CD8-positive, alpha-beta memory T cell (primary cell): ENCODE measurements at places on chromosomes 3 and 15.

GRCh38 chr3:24410860-24411259 is 83.8 kb downstream of the THRB start:
- no peak for DNase-seq

DNA sequence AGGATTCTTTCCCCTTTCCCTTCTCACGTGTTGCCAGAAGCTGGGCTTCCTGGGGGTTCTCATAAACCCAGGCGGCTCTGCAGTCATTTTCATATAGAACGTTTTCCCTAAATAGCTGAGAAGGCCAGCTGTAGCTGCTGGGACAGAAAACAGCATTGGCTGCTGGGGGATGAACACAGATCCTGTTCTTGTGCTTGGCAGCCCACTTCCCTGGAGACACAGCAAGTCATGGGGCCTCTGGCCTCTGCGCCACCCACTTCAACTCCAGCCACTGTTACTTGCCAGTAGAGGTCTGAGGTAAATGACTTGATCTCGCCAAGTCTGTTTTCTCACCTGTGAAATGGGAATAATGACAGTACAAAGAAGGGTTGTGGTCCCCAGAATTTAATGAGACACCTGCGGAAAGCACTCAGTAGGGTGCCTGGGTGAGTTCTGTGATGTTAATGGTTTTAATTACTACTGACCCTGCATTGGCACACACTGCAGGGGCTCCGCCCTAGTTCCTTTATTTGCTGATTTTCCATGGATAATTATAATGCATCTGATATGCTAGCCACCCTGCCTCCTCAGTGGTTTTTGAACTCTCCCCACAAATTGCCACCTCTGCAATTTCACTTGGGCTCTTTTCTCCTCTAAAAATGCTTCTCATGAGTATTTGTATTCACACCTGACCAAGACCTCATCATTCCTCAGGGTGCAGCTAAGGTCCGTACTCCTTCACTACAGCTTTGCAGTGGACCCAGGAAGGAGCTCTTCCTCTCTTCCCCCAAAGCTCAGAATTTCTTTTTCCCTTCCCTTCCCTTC is 274.7 kb downstream of the RPLP1 start:
- DNase-seq, result no peak

- no peak for DNase-seq
Measured at GRCh38 chr15:97600190-97600589, 360.3 kb upstream of the ARRDC4 start.

DNA sequence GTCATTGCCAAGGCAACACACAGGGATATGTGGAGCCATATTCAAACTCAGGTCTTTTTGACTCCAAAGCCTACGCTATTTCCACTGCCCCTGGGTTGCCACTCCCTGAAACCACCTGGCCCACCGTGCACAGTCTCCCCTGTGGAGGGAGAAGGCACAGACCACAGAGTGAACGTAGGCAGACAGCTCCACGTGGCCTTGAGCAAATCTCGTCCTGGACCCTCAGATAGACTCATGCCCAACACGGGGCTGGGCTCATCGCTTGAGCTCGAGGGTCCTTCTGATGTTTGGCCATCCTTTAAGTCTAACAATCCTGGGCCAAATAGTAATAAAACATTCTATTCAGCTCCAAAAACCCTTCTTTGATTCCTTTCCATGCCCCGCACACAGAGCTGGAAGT is 72.0 kb downstream of the CPN2 start:
- no peak for DNase-seq

DNA sequence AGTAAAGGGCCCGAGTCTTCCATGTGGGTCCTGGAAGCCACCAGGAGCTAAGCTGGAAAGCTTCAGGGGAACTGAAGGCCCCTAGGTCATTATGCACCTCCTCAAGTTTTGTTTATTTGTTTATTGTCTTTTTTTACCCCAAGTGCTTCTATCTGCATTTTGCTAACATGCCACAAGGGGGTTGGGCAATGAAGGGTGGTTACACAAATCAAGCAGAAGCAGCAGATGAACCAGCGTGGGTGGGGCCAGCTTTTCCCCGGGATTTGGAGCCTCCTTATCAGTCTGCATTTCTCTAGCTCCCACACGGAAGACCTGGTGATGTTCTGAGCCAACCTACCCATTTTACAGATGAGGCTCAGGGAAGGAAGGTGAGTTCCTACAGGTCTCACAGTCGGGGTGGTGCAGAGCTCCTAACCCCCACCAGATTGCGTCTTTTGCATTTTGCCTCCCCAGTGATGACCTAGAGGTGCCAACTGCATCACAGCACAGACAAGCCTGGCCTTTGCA is 16.8 kb downstream of the TMC3 start:
- DNase-seq, result no peak

GRCh38 chr15:68204361-68204760 is 771 bp downstream of the CALML4 start:
- DNase-seq, result no peak

- no peak for DNase-seq
Measured at GRCh38 chr3:61616586-61616985, 55.2 kb downstream of the PTPRG start.

DNA sequence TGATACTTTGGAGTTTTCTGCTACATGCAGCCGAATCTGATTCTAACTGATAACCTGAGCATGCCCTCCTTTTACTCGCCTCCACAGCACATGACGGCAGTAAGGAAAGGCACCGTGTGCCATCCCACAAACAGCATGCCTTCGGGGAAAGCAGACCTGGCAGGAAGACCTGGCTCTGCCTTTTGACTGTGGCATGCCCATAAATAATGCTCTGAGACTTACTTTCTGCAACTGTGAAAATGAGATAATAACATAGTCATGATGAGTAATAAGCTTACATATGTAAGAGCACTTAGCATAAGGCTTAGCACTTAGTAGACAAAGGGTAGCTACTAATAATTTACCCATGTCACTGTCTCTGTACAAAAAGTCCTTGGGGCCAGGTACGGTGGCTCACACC is 32.9 kb downstream of the MTHFS start:
- DNase-seq, result no peak

GRCh38 chr3:9222049-9222448 is 27.4 kb downstream of the SRGAP3 start:
- no peak for DNase-seq

GRCh38 chr3:38556640-38557358 is 60.7 kb downstream of the EXOG start:
- no peak for DNase-seq

DNA sequence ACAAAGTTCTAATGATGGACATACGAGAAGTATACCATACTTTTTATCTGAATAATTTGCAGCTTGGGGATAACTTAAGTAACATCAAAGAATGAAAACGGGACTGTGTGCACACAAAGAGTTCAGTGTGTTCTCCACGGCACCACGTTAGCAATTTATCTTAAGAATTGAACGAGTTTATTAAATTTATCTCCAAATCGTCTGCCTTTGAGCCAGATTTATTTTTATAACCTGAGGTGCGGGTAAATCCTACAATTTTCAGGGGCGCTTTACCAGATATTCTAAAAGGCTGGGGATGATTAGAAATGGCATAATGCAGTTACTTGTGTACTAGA is 3.5 kb downstream of the CHD2 start:
- no peak for DNase-seq

- no peak for DNase-seq
Measured at GRCh38 chr3:130621824-130622223, 104.8 kb downstream of the COL6A6 start.

- DNase-seq, result no peak
Measured at GRCh38 chr3:177041021-177041729, 156.1 kb downstream of the TBL1XR1 start.

DNA sequence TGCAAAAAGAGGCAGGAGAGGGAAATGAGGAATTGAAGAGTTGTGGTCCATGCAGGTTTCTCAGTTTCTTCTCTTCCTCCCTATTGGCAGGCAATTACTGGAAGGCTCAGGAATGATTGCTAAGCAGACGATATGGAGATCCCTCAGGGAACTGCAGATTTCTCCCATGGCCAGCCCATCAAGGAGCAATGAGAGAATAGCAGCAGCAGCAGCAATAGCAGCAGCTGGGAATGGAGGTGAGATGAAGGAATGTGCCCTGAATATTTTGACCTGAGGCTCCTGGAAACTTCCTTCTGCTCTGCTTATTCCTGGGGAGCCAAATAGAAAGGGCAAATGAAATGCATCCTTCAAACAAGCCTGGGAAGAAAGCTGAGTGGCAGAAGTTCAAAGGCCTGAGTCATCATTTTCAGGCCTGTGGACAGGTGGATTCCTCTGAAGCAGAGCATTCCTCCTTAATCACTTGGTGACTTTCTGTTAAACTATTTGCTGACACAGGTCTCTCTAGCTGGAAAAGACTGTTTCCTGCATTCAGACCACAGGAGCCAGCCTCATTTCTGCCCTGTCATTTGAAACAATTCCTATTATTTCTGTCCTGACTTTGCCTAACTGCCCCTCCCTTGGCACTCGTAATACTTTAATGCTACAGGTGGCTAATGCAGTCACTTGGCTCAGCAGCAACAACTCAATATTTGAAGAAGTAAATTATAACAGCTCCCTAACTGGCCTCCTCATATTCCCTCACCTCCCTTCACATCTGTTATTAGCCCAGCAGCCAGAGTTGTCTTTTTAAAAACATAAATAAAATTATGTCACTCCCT is 146.9 kb upstream of the GADL1 start:
- DNase-seq, result no peak

GRCh38 chr3:158102242-158103080 is 3.8 kb downstream of the SHOX2 start:
- DNase-seq, result no peak

DNA sequence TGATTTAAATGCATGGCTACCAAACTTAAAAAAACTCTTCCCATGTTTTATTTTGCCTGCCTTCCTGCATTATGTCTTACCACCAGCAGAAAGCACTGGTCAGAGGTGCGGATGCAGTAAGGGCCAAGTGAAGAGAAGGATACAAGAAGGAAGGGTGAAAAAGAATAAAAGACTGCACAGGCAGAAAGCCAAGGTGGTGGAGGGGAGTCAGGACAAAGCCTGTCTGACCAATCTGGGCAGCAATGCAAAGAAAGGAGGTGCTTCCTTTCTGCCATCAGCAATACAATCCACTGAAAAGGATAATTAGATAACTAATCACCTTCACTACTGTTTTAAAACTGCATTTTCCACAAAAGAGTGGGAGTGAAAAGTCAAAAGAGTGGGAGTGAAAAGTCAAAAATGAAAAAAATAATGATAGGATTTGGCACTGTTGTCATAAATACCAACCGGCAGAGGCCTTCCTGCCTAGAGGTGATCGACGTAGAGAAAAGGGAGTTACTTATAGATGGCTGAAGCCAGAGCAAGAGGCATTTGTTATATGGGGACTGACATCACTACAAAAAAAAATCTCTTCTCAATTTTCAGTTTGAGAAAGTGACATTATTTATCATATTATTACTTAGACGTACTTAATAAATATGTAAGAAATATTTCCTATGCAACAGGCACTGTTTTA is 385.3 kb downstream of the TBC1D5 start:
- DNase-seq, result no peak

DNA sequence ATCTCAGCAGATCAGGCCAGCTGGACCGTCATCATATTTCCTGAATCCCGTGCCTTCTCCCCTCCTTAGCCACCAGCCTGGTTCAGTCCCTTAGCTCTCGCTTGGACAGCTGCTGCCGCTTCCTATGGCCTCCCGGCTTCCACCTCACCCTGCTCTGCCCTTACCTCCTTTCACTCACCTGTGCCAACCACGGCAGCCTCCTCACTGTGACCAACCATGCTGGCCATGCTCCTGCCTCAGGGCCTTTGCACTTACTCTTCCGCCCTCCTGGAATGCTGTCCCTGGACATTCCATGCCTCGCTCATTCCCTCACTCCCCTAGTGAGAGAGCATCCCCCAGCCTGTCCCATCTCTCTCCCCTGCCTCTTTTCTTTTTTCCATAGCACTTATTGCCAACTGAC is 19.2 kb downstream of the GRIP2 start:
- no peak for DNase-seq

GRCh38 chr3:10524799-10525301 is 19.5 kb upstream of the ATP2B2 start:
- no peak for DNase-seq

GRCh38 chr15:65421360-65422215 is 1.2 kb downstream of the IGDCC4 start:
- no peak for DNase-seq

DNA sequence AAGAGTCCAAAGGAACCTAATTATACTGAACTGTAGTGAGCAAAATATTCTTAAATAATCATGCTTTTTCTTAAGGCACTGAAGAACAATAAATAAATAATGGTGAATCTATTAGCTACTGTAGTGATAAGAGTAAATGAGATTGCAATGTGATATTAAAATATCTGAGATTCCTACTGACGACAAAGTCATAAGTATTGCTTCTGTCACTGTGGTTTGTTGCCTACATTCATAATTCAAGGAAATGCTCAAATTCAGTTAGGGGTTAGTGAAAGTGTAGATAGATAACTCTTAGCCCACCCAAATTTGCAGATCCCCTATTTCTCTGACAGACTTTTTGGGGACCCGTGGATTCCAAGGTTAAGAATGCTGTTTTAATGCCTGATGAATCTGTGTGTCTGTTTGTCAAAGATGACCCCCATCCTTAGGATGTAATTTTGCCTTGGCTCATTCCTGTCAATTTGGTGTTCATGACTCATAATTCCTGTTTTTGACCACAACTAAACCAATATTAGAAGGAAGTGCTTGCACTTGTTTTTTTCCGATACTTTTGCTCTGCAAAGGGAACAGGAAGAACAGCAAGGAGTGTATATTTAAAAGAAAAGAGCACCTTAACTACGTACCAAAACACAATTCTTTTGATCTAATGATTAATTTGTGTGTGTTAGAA is 86.7 kb downstream of the MAGI1 start:
- no peak for DNase-seq

- no peak for DNase-seq
Measured at GRCh38 chr3:67030785-67031740, 33.0 kb downstream of the KBTBD8 start.

DNA sequence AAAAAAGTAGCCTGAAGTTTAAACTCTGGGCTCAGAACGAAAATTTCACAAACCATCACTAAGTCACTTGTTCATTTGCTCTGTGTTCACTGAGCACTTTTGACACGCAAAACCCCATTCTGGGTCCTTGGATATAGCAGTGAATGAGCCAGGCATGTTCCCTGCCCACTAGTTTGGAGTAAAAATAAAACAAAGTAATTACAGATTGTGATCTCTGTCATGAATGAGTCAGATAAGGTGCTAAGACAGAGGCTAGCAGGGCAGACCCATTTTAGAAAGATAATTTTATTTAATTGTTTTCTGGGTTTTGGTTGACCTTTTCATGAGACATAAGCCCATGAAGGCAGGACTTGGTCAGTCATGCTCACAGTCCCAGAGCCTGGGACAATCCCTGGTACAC is 84.1 kb upstream of the ARHGEF3 start:
- no peak for DNase-seq
